ENCODE measurements at places on chromosomes 2 and 18.
A peak's percentile ranks its signal among the peaks of the same experiment; 100 is the strongest.

DNA sequence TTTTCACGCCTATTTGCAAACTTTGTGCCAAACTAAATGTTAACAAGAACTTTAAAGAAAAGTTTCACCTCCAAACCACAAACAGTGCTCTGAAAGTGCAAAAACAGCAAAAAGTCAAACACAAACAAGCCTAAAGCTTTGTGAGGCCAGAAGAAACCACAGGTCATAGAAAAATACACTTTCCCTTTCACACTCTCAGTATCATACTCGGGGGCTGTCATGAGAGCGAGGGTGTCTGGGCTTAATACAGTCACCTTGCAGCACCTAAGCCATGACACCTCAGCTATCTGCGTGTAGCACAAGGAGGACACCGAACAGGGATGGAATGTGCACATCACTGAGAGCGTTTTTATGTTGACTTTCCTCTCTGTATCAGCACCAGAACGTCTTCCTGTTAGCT, 26.6 kb upstream of the SEH1L start:
- peak; percentile 72 for DNase-seq

DNA sequence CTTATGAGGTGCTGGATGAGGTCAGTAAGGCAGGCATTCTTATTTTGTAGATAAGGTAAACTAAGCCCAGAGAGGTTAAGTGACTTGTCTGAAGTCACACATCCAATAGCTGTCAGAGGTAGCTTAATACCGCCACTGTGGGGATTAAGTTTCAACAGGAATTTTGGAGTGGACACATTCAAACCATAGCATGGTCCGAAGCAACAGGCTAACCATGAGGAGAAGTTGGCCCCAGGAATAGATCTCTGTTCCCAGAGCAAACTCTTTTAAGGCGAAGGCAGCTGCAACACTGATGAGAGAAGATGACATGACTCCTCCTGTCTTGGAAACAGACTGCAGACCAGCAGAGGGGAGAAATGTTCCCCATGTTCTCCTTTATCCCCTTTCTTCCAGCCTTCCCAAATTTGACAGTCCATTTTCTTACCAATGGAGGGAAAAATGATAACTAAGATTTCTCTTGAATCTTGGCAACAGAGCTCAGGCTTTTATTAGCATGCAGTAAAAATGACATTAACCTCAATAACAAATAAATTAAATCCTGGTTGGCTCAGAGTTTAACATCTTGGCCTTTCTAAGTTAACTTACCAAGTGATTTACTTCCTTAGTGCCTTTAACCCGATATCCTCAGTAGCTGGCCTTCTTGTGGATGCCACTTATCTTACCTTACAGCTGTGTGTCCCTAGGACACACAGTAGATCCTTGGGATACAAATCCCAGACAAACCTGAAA, 67.9 kb upstream of the STPG4 start:
- DNase-seq: no peak

- no peak for DNase-seq
These were observed 55.4 kb downstream of the EPAS1 start for GRCh38 chr2:46352621-46353020.

- no peak for DNase-seq
These were observed 1468.4 kb upstream of the NXPH2 start for GRCh38 chr2:140248623-140249022.

DNA sequence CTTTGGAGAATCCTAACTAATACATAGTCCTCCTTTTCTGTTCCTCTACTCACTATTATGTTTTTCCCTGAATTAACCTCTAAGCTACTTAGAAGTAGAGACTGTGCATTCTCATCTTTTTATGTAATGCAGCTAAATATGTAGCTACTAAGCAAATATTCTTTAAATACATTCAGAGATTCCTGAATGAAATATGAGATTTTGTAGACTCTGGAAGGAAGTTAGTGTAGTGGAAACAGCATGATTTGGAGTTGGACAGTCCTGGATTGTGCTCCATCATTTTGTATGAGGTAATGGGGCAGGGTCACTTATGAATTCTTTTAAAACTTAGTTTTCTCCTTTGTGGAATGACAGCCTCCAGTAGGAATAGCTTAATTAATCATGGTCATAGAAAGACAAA, 24.7 kb upstream of the NT5C1B start:
- DNase-seq: no peak

GRCh38 chr2:213080969-213081617, 70.3 kb downstream of the IKZF2 start:
- DNase-seq: no peak

DNA sequence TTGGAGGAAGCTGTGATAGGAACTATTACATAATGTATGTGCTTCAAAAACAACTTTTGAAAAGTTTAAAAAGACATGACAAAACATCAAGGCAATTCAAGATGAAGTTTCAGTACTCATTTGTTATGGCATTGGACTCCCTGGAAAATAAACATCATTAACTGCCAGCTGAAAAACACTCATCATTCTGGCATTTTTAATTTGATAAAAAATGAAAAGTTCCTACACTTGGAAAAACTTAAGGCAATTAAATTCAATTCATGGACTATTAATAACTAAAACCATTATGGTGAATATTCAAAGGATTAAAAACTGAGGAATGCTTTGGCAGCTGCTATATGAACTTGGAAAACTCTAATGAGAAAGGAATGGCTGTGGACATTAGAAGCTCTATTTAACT, 8.5 kb downstream of the TYW5 start:
- DNase-seq: no peak

DNA sequence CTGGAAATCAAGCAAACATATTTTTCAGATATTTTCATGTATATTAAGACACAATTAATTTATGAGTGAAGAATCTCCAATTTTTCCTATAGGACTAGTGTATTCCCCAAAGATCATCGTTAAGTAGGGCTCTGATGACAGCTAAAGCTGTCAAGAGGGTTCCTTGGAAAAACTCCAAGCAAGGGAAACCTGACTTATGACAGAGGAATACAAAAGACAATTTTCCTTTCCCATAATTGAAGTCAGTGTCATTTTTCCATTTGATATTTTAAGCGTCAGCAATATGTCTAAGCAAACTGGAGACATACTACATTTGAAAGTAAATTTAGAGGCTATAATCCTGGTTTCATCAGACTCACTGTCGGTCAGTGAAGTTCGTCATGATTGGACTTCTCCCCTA, 36.1 kb downstream of the RIT2 start:
- no peak for DNase-seq

DNA sequence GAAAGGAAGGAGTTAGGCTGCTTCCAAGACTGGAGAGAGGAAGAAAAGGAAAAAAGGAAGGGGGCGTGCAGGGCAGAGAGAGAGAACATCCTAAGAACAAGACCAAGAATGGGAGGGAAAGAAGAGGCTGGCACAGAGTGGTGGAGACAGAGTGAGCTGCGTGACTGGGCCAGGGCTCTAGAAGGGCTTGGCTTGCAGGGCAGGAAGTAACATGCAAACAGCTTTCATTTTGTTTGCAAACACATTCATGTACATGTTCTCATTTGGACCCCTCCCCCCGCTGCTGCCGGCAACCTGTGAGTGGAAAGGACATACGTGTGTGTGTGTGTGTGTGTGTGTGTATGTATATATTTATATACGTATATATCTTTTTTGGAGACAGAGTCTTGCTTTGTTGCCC, 46.8 kb upstream of the DNMT3A start:
- DNase-seq: peak; percentile 84

DNA sequence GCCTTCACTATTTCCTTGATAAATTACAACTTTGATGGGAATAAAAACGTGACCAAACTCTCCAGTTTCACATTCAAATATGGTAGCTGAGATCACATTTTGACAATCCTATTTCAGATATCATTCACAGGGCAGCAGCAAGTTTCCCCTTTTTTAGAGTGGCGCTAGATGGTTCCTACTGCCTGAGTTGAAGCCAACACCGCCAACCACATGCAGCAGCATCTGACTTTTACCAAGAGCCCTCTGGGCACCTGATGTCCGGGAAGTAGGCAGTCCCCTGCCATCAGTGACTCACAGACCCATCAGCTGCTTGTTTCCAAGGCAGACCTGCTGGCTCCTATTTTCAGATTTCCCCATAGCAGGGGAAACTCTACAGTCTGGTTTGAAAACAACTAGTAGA, 4.0 kb upstream of the MREG start:
- DNase-seq: peak; percentile 70

- DNase-seq: no peak
These were observed 82.4 kb upstream of the TAF1B start for GRCh38 chr2:9760902-9761228.

DNA sequence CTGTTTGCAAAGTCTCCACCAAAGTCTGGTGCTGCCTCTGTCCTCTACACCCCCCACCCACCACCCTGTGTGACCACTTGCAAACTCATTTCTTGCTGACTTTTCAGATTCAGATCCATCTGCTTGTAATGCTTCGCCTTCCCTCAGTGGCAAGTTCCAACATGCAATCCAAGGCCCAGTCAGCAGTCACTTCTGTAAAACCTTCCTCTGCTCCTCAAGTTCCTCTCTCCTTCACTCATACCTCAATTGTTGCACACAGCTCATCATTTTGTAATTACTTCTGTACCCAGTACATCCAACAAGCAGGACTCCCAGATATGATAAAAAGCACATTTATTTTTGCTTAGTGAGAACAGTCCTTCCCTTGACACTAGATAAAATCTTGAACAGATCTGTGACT, 6.5 kb upstream of the LOXHD1 start:
- DNase-seq: no peak

- DNase-seq: no peak
These were observed 61.8 kb downstream of the FMNL2 start for GRCh38 chr2:152396763-152397162.

- peak; percentile 84 for DNase-seq
These were observed 57.4 kb downstream of the ADI1 start for GRCh38 chr2:3461801-3462492.

DNA sequence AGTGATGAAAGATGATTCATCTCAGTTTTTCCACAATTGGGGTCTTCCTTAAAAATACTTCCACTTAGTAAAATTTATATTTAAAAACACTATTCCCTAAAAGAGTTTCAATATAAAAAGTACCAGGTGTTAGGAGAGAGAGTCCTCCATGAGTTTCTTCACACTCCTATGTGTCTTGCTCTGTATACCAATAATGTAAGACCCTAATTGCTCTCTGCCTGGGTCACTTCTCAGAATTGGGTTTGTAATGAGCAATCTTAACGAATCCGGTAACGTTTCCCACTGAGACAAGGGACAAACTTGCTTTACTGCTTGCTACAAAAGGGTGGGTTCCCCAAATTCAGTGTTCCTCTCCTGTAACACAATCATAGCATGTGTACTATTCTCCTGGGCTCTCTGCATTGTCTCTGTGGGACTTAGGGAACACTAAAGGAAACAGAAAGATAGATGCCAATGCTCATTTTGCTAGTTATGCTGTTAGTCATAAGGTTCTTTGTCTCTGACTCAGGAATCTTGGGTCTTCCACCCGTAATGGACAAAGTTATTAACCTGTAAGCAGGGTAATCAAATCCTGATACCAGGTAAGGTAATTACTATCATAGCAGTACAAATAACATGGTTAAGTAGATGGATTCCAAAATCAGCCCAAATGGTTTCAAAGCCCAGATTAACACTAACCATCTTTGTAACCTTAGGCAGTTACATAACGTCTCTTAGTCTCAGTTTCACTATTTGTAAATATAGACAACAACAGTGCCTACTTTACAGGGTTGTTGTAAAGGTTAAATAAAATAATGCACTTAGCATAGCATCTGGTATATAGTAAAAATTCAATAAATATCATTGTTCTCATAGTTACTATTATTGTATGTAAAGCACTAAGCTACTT, 46.3 kb downstream of the ITSN2 start:
- peak; percentile 53 for DNase-seq

DNA sequence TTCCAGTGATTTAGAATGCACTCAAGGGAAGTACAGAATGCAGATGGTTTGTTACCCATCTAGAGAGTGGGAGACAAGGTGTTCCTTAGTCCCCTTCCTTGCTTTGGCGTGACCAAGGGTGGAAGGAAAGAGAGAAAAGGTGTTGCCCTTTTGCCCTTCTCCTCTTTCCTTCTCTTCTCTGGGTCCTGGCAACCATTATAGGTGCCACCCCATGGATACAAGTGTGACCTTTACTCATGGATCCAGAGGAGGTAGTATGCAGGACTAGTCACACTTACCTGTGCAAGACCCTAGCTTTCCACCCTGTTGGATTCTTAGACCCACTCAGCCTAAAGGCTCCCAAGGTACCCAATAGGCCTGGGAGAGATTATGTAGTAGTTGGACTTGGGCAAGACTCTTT, 11.6 kb upstream of the RBFA start:
- peak; percentile 65 for DNase-seq
